ENCODE measurements at places on chromosomes 1 and 21.

- DNase-seq, result no peak
These were observed 284.6 kb upstream of the KAZN start for GRCh38 chr1:14313731-14314431.

DNA sequence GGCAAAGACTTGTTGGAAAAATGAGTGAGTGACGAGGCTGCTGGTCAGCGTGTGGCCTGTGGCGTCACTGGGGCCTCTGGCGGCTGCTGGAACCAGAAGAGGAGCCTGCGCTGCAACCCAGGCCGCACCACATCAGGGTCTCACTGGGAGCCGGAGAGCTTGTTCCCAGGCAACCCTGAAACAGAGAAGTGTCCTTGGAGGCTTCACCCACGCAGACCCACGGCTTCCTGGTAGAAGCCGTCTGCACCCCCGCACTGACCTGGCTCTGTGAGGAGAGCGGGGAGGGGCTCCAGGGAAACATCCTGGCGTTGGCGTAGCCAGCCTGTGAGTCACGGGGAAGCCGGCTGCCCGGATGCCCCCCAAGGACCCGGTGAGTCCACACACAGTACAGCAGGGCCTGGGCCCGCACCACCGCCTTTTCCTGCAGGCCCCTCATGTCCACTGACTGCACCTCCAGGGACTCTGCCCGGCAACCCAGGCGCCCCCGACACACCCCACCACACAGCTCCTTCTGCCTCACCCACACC is 57.4 kb downstream of the COL6A1 start:
- no peak for DNase-seq

GRCh38 chr1:220786057-220786336 is 716 bp upstream of the MTARC1 start:
- DNase-seq, result no peak

GRCh38 chr1:14476170-14476955 is 122.1 kb upstream of the KAZN start:
- DNase-seq, result no peak

DNA sequence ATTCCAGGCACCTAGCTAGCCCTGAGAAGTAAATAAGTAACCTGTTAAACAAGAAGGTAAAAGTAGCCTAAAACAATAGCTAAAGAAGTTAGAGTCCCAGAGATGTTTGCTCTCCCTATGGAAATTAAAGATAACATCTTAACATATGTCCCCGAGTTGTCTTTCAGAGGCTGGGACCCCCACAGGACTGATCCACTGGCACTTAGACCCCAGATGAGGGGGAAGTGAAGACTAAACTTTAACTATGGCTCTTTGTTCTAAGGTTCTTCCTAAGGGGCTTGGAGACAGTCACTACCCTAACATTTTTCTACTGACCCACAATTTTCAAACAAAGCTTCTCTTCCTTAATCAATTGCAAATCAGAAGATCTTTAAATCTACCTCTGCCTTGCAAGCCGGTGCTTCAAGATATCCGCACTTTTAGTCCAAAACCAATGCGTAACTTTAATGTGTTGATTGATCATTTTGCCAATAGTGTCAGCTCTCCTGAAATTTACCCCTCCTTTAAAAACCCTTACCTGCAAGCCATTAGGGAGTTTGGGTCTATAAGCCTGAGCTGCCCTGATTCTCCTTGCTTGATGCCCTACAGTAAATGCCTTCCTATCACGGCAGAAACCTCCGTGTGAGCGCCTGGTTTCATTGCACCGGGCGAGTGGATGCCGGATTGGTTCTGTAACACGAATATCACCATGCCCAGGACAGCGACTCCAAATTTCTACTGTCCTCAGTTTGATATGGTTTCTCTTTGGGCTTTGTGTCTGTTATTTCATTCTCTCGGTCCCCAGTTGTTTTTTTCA is 404.4 kb downstream of the SIPA1L2 start:
- no peak for DNase-seq

GRCh38 chr21:39911286-39912199 is 44.3 kb downstream of the PCP4 start:
- no peak for DNase-seq

DNA sequence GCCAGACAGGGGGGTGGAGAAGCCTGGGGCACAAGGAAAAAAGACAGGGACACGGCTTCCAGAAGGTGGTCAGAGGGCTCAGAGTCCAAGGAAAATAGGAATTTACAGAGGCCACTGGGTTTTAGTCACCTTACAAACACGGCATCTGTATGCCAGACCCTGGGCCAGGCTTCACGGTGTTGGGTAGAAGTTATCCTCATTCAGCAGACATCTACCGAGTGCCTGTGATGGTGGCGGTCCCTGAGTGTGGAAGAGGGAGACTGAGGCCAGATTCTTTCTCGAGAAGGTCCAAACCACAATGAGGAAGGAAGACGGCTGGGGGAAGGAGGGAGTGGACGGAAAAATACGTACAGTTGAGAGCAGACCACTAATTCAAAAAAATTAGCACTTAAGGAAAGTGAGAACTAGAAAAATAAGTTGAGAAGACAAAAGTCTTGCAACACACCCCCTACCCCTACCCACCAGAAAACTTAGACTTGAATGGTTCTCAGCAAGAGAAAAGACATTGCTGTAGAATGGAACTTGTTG is 864 bp upstream of the BTG2 start:
- no peak for DNase-seq

DNA sequence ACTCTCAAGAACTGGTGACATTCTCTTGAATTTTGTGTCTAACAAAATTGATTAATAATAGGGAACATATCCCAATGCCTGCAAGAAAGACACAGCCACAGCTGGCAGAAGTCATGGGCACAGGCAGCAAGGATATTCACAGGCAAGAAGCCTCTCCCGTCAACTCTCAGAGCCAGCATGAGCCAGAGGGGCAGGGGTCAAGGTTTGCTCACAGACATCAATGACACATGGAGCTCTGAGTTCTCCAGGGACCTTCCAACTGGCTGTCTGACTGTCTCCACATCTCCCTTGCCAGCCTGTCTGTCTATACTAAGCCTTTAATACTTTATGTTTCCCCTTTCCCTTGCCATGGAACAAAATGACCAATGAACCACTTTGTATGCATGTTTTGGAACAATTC is 101.5 kb upstream of the RAB4A start:
- DNase-seq, result no peak

DNA sequence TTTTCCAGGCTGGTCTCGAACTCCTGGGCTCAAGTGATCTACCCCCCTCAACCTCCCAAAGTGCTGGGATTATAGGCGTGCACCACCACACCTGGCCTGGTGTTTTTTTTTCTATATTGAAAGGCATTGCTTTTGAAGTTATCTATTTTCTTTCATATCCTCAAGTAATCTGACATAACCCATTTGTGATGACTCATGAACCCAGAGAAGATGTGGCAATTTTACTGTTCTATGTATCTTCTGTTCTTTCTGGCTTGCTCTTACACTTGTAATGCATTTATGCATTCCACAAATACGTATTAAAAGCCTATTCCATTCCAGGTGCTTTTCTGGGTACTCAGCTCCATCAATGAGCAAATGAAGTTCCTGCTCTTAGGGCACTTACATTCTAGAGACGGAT is 29.9 kb upstream of the ERRFI1 start:
- no peak for DNase-seq

GRCh38 chr1:2074944-2075740 is 24.9 kb downstream of the PRKCZ start:
- no peak for DNase-seq

- no peak for DNase-seq
These were observed 216.5 kb downstream of the URB2 start for GRCh38 chr1:229842302-229843255.

DNA sequence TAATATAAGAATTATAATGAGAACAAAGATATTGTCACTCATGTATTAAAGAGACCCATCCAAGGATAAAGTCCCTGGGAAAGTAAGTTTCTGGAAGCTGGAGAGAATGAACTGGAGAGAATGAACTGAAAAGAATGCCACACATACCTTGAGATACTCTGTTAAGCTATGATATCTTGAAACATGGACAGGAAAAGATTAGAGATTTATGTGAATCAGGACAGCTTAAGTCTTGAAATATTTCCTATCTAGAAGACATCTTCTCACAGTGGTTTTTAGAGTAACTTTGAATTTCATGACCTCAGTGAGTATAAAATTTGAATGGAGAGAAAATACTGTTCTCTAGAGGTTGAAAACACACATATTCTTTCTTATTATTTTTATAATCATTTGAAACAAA is 201.3 kb upstream of the HMCN1 start:
- DNase-seq, result no peak

DNA sequence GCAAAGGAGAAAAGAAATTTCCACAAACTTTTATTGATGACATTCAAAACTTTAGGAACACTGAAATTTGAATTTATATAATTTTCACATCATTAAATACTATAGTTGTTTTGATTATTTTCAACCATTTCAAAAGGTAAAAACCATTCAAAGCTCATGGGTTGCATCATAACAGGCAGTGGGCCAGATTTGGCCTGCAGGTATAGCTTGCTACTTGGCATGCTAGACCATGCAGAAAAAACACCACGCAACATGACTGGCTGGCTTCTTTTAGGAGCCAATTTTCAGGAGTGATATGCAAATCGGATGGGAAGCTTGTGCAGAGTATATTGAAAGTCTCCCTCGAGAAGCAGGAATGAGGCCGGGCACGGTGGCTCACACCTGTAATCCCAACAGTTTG is 144.8 kb downstream of the GLUL start:
- DNase-seq, result no peak

GRCh38 chr21:44926331-44927101 is 5.8 kb upstream of the ITGB2 start:
- DNase-seq, result no peak

- DNase-seq, result no peak
These were observed 610 bp downstream of the RBM8A start for GRCh38 chr1:145926686-145927062.

DNA sequence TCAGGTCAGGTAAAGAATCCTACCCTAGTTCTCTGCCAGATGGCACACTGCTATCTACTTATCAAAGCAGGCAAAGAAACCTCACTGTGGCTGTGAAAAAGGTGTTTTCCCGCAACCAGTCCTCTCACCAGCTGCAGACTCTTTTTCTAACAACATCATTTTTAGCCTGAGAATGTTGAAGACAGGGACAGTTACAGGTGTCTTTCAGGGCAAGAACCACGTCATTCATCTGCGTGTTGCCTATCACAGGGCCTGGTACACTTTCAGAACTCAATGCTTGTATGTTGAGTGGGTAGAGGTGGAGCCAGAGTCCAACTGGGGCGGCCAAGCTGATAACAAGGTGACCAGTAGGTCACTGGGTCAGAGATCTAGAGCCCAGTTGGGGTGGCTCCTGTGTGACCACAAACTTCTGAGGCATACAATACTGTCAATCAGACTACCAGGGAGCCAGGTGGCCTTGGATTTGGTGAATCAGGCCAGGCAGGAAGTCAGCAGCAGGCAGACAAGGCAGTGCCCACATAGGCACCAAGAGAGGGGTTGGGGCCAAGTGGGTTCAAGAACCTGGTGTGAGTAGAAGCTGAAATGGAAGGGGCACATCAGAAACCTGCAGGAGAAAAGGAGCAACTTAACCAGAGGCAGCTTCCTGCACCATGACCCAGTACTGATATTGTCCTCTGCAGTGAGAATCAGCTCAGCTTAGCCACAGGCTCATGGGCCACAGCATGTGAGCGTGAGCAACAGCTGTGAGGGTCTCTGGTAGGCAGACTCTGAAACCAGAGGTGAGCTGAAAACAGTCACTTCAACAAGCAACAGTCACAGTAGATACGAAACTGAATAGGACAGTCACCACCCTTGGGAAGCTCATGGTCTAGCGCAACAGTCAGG is 123.6 kb downstream of the DTL start:
- DNase-seq, result no peak

DNA sequence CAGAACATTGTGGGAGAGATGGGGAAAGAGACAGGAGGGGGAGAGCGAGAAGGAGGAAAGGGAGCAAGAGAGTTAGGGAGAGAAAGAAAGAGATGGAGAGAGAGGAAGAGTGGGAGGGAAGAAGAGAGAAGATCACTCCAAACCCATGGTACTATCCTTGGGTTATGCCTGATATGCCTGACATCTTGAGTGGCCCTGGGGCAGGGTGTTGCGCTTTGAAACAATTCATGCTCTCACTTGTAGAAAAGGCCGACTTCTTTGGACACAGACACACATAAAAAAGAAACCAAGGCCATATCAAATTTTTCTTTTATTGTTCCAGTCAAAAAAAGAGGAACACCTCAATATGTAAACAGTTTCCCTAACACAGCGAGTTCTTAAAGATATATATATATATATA is 240.5 kb downstream of the DYRK1A start:
- no peak for DNase-seq

GRCh38 chr1:11142618-11143391 is 43.1 kb upstream of the EXOSC10 start:
- no peak for DNase-seq

GRCh38 chr1:162992945-162993344 is 76.2 kb upstream of the RGS4 start:
- no peak for DNase-seq

GRCh38 chr1:189834813-189835212 is 642.9 kb downstream of the BRINP3 start:
- peak; percentile 97 for DNase-seq

DNA sequence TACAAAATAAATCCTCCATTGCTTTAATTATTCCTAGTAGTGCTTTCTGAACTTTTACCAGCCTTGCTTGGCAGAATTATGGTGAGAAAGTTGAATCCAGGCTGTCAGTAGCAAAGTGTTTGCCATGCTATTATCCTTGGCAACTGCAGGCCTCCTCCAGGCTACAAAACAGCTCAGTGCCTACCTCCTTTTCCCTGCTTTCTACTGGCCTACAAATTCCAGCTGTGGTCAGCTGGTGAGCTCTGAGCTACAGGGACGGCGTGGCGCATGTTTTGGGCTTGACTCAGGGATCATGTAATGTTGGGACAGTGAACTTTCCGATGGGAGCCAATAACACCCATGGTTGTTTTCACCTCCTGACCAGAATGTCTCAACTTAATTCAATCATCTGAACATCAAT is 456.1 kb upstream of the ADAMTS5 start:
- DNase-seq, result no peak

DNA sequence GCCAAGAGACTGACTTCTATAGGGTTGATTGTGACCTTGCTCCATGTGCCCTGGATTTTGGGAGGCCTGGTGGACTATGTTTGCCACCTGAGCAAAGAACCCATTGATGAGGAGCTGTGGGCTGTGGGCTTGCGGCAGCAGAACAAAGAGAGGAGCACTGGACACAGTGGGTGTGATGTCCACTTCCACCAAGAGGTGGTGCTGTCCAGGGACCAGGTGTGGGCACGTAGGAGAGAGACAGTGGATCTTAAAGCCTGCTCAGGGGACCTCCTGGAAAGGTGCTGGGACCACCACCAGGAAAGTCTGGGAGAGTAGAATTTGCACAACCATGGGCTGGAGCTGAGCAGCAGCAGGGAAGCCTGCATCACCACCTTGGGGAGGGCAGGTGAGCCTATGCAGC is 106.7 kb upstream of the ETS2 start:
- DNase-seq, result no peak

Data from NCI-H2081 treated with DMSO at 0.1 percent for 48 hours (cell line).